Right atrium auricular region (tissue), 2 donors: ENCODE measurements at places on chromosomes 3 and 15. TPM values are rescaled to one million over a fixed set of nuclear protein-coding genes. Genes with fewer than 3 reads are reported as not detected.

DNA sequence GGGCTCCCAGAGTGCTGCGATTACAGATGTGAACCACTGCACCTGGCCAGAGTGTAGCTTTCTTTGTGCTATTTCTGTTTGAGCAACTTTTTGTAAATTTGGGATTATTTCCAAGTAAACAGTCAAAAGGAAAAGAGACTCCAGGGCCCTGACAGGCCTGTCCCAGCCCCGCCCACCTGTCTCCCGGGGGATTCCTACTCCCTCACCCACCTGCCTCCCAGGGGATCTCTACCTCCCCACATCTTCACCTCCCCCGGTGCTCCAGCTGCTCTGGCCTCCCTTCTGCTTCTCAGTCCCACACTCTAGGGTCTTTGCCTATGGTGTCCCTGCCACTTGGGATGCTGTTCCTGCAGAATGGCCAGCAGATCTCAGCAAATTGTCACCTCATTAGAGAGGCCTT is 7.0 kb downstream of the RHCG start:
- no peak for DNase-seq

- no peak for DNase-seq
Observed at GRCh38 chr3:28664123-28664522, 315.5 kb upstream of the AZI2 start.

DNA sequence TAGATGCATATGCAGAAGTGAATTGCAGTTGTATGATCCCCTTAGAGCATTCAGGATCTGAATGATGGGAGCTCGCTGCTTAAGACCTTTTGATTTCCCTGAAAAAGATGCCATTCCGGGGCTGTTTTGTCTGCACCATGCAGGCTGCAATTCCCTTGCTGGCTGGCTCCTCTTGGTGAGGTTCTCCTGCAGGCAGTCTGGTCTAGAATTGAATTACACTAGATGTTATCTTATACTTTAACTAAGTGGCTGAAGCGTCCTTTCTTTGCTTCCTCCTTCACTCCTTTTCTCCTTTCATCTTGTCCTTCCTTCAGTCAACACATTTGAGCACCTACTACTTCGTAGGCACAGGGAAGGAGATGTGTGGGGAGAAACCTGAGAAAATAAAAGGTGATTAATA is 18.6 kb upstream of the MYZAP start:
- DNase-seq: no peak

GRCh38 chr15:30046430-30046829 is 36.3 kb upstream of the GOLGA8J start:
- DNase-seq: no peak

DNA sequence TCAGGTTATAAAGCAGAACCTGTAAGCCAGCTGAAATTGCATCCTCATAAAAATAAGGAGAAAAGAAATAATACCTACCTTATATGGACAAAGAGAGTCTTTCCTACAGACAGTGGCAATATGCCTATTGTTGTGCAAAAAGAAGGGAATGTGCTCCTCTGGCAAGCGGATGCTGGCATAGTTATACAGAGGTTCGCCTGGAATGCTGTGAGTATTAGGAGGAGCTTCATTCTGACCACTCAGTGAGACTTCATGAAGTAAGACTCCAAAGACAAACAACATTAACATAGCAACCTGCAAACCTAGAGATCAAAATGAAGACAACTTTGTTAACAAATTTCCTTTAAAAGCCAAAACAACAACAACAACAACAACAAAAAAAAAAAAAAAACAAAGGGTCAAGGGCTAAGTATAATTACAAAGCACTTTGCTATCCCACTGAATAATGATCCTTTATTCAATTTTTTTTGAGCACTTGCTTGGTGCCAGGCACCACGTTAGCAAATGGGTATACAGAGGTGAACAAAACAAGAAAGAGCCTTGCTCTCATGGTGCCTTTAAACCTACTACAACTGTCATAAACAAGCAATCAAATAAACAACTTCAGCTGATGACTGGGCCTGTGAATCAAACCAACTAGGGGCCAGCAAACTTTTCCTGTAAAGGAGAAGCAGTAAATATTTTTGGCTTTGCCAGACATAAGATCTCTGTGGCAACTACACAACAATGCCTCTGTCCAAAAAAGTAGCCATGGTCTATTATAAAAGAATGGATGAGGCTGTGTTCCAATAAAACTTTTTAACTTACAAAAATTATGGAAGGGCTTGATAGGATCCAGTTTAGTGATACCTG is 3.7 kb downstream of the EOGT start:
- DNase-seq: no peak

DNA sequence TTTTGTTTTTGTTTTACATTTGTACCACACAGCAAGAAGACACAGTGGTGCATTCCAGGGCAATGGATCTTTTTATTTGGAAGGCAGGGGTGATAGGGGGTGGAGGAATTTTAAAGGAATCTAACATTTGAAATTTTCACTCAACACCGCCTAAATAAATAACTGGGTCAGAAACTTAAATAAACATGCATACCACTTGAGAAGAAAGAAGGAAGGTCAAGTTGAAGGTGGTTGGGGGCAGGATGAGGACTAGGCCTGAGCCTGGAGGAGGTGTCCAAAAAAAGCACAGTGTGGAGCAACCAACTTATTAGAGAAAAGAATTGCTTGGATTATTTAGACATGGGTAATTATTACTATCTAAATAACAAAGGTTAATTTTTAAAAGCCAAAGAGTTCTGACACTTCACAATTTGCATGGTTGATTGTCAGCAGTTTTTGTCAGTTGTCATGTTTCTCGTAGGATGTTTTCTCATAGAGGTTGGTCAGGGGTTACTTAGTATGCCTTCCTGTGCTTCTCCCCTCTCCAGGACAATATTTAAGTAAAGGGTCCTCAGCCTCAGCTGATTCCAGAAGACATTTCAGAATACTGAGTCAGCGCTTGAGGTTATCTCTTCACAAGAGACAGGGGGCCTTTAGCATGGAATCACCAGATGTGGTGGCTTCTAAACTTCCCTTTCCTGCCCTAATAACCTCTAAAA is 173.7 kb upstream of the SLC2A2 start:
- DNase-seq: no peak

- DNase-seq: no peak
Observed at GRCh38 chr3:46844881-46845312, 18.3 kb downstream of the MYL3 start.

- DNase-seq: no peak
Observed at GRCh38 chr3:167184511-167184910, 195.6 kb downstream of the ZBBX start.

- no peak for DNase-seq
Observed at GRCh38 chr3:75224412-75224811, 439.7 kb upstream of the FRG2C start.

DNA sequence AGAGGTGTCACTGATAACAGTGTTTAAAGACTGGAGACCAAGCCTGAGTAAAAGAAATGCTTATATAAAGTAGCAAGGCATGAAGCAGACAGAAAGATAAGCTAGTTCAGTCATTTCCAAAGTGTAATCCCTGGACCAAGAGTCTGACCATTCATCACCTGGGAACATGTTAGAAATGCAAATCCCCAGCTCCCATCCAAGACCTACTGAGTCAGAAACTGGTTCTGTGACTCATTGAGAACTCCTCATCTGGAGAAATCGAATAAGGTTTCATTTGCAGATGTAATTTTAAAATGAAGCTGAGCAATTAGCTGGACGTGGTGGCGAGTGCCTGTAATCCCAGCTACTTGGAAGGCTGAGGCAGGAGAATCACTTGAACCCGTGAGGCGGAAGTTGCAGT is 473.9 kb upstream of the UBE2E2 start:
- DNase-seq: no peak

DNA sequence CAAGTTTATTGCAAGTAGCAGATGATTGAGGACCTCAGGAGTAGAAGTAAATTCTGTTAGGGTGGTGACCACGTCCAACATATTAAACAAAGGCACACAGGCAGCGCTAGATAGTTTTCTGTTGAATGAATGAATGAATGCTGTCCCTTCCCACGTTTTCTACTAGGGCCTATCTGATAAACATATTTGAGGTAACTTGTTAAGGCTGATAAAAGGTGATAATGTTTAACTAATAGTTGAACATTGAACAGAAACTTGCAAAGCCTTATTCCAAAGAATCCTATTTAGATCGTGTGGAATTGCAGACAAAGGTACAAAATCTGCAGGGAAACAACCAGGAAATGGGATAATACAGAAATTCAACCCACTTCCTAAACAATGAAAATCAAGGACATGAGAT is 559.5 kb upstream of the SEMA6D start:
- DNase-seq: no peak

The SEMA3G gene
- total RNA-seq: 12.6 TPM

The DCP1A gene
- 18.8 TPM for total RNA-seq

The LRRC49 gene
- total RNA-seq: 23.4 TPM

The SAXO2 gene
- total RNA-seq: not detected

The HEMK1 gene
- total RNA-seq: 7.2 TPM

The TNFAIP8L3 gene
- 7.7 TPM for total RNA-seq

The ILDR1 gene
- total RNA-seq: not detected

The DUOXA1 gene
- total RNA-seq: 2.7 TPM

The IL17RD gene
- 2.8 TPM for total RNA-seq
